ENCODE measurements at places on chromosomes 16 and 17.

DNA sequence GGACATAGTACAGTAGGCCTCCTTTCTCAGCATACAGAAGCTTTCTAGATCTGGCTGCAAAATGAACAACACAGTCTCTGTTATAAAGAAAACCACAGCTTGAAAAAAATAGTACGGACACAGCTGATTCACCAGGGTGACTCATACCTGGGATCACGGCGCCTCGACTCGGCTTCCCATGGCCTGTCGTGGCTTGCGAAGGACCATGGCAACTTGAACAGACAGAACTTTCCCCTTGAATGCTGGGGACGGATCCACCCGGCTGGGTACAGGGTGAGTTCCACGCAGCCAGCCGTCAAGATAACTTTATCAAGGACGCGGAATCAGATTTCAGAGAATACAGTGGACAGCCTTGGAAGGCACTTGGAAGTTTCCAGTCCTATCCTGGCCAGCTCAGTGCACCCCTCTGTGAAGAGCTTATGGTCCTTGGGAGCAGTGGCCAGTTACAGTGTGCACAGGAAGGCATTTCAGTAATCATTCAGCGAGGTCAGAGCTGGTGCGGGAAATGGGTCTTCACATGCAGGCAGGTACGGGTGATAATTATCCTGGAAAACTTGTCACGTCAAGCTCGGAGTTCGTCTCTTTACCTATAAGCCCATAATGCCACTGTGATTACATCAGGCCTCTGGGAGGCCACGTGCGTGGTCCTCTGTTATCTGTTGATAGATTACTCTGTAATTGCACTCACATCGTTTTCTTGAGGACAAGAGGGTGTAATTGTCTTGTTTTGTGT lies 57.9 kb upstream of the MAF start:
- DNase-seq, result no peak

DNA sequence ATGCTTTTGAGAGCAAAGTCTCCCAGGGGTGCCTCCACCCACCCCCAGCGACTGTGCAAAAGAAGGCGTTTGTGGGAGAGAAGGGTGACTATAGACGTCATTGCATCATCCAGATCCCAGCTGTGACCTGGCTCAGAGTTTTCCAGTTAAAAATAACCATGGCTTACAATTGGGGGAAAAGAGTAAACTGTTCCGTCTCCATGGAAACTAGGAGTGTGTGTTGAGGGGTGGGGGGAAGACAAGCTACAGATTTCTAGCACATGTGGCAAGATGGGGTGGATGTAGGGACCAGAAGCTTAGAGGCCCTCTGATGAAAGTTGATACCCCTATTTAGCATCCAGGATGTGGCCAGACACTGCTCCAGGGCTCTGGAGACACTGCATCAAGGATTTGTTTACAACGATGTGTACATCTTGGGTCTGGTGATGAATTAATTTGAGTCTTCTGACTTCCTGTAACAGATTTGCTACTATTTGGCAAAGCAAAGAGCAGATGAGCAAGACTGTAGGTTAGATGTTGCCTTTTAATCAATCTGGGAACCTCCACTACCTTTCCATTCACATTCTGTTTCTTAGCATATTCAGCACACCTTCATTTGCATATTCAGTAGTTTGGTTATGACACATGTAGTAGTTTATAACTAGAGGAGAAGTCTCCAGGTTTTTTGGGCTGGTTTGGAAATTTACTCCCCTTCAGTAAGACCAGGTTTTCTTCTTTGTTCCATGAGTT lies 6.2 kb upstream of the DUSP14 start:
- no peak for DNase-seq

GRCh38 chr16:58709333-58709732 lies 24.8 kb upstream of the SLC38A7 start:
- no peak for DNase-seq

DNA sequence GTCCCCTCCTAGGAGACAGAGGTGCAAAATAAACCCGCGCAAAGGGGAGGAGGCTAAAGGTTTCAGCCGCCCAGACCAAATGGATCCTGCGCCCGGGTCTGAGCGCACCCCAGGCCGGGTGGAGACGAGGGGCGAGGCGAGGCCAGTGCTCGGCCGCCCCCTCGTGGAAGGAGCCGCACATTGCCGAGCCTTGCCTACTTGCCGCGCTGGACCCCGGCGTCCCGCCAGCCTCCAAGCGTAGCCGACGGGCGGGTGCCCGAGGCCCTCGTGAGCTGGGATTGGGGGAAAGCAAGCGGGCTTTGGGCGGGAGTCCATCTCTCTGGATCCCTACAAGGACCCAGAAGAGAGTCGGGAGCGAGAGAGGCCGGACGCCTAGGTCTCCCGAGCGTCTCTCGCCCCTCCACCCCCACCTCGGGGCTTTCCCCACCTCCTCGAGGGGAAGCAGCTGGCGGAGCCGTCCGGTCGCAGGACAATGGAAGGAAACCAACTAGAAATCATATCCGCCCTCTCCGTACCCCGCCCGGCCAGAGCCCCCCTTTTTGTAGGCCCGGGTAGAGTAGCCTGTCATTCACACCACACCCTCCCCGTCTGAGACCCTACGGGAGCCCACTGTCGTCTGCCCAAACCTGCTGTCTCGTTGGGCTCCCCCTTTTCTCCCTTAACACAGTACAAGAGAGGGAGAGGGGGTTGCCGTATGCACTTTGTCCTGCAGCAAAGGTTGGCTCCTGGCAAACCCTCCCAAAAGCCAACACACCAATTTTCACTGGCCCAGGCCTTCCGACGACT lies 664 bp upstream of the BCL6B start:
- peak; percentile 83 for DNase-seq
